ENCODE measurements at places on chromosomes 6 and 20. TPM values are rescaled to one million over a fixed set of nuclear protein-coding genes. Genes with fewer than 3 reads are reported as not detected.

The IDH3B gene
- total RNA-seq = 166 TPM

The HLA-DRB5 gene
- total RNA-seq = 27.1 TPM

The CGA gene
- total RNA-seq = 5.6 TPM

DNA sequence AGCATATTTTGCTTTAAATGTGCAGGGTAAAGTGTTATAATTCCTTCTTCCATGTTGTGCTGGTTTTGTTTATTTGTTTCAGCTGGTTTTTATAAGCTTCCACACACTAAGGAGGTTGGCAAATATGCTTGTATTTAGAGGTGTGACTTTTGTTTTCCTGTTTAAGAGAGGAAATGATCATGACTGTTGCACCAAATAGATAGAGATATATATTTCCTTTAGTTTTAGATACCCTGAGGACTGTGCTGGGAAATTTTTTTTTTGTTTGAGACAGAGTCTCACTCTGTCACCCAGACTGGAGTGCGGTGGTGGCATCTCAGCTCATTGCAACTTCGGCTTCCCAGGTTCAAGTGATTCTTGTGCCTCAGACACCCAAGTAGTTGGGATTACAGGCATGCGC is 5.8 kb downstream of the TBPL1 start:
- DNase-seq = no peak

GRCh38 chr20:16965401-16965800 is 217.2 kb downstream of the OTOR start:
- DNase-seq = no peak

DNA sequence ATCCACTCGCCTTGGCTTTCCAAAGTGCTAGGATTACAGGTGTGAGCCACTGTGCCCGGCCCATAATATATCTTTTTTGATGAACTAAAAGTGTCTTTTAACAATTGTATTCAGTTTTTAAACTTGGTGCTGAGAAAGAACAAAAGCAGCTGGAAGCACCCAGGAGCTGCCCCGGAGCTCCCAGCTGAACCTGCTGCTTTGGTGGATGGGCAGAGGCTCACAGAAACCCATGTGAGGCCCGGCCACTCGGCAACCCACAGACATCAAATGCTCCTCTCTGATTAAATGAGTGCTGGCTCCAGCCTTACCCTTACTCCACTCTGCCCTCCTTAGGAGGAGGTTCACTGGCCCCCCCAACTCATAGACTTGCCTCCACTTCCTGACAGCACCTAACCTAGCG is 59.4 kb upstream of the FRMD1 start:
- no peak for DNase-seq

DNA sequence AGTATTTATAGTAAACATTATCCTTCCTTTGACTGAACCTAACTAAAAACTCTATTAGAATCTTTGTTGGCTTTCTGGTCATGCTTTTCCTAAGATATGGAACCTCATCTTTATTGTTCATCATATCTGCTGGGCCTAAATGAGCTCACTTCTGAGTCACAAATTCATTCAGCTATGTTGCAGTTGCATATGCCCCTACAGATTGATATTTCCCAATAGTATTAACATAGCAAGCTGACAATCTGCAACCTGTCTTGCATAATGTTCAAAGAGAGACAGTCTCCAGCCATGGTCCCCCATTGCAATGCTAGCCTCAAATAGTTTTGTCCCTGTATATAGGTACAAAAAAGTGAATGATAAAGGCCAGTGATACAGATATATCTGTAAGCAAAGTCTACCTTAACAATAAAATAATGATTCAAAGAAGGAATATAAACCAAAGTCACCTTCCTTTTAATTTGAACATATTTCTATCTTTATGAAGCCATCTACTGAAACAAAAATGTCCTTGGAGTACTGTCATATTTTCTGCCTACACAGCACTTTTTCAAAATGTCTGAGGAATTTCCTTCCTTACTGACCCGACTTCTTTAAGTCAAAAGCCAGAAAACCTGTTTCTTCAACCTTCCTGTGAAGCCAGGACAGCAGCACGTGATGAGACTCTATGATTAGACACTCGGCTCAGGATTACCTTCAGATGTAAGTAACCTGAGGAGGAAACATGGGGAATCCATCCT is 140.7 kb downstream of the UBE3D start:
- no peak for DNase-seq

All from left cardiac atrium (tissue), 4 donors.